ENCODE measurements at places on chromosomes 13 and 19.

DNA sequence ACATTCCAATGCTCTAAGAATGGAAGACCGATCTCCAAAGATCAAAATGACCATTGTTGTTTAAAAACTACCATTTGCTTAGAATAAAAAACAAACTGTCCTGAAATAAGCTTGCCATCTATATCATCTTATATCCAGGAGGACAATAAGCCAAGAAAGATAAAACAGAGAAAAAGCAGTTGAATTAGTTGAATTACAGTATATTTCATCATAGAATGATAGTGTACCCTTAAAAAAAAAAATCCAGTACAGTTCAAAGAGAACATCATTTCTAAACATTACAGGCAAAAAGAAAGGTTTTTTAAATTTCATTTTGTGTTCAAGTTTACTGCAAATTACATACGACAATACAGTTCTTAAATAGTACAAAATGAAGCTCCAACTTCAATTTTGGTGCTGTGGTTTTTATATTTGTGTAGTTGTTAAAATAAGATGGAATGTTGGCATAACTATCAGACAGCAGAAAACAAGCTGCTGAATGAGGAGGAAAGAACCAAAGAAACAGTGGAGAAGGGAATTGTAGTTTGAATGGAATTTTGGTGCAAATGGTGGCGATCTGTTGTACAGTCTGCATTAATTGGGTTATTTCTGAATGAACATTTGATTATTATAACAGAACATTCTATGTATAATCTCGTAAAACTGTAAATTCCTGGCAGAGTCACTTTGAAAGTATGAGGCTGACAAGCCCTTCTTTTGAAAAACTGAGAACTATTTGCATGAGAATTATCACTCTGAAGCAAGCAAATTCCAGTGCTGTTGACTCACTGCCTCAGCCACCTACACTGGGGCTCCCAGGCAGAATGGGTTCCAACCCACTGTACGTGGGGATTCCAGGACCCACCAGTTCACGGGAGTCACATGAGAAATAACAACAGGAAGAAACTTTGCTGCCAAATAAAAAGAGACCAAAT is 37.7 kb downstream of the LHFPL6 start:
- peak; percentile 91 for DNase-seq

DNA sequence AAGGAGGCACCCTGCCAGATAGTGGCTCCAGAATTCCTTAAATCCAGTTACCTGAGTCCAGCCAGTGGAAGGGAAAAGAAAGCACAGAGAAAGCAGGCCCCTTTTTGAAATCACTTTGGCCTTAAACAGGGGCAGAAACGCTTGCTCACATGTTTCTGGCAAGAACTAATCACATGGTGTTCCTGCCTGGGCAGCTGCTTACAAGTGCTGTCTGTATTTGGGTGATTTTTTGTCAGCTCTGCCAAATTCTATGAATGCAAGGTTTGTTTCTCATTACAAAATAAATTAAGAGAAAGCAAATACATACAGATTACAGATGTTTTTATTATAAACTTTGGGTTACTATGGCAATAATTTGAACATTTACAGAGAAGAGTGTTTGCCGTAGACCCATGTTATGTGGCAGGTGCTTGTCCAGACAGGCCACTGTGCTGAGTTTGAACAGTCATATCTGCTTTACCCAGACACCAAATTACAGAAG is 1237.8 kb downstream of the SLITRK5 start:
- no peak for DNase-seq

DNA sequence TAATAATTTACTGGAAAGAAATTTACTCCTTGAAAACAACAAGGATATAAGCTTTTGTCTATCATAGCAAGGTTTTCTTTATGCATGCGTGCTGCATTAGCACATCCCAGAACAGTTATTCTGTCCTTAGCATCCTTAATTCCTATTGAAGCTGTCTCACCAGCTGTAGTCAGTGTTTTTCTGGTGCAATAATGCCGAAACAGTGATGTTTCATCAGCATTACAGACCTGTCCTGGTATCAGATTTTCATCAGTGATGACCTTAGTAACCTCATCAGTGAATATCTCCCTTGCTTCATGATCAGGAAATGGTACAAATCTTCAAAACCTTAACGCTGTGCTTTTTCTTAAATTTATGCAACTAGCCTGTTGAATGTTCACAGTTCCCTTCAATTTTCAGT is 264.7 kb upstream of the STARD13 start:
- no peak for DNase-seq

DNA sequence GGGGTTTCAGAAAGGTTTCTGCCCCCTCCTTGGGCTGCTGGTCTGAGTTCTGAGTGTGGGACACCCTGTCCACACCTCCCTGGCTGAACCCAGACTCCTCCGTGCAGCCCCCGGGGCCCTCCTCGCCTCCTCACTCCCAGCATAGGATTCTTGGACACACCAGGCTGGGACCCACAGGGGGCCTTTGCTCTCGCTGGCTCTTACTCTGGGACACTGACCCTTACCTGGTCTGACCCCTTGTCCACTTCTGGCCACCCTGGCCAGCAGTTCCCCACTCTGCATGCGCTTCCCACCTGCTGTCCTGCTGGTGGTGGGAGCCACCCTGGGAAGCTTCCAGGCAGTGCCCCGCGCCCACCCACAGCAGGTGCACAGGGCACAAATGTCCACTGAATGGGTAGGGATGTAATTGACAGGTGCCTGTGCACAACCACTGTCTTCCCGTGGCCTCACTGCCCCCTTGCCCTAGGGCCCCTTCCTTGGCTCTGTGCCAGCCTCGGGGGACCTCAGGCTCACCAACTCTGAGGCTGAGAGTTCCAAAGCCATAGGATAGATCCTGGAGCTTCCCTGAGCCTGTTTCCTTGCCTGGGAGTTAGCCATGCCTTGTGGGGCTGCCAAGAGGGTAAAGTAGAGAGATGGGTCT is 7.0 kb upstream of the SLC25A42 start:
- no peak for DNase-seq

- DNase-seq, result no peak
Observed at GRCh38 chr13:40758811-40759210, 12.2 kb downstream of the MRPS31 start.

- peak; percentile 4 for DNase-seq
Observed at GRCh38 chr19:50556282-50557008, 11.8 kb downstream of the LRRC4B start.

DNA sequence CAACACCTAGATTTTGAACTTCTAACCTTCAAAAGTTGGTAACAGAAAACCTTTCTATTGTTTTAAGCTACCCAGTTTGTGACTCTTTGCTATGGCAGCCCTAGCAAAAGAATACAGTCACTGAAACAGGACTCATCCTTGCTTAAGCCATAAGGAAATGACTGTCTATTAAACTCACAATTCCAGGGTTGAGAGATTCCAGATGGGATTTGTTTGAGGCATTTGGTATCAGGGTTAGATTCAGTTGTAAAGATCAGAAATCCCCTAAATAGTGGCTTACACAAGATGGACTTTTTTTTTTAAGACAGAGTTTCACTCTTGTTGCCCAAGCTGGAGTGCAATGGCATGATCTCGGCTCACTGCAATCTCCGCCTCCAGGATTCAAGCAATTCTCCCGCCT is 41.1 kb upstream of the RGCC start:
- DNase-seq, result peak; percentile 21

- no peak for DNase-seq
Observed at GRCh38 chr13:71935166-71935840, 68.3 kb upstream of the DACH1 start.

- DNase-seq, result no peak
Observed at GRCh38 chr19:10819124-10820060, 16.6 kb downstream of the TMED1 start.

DNA sequence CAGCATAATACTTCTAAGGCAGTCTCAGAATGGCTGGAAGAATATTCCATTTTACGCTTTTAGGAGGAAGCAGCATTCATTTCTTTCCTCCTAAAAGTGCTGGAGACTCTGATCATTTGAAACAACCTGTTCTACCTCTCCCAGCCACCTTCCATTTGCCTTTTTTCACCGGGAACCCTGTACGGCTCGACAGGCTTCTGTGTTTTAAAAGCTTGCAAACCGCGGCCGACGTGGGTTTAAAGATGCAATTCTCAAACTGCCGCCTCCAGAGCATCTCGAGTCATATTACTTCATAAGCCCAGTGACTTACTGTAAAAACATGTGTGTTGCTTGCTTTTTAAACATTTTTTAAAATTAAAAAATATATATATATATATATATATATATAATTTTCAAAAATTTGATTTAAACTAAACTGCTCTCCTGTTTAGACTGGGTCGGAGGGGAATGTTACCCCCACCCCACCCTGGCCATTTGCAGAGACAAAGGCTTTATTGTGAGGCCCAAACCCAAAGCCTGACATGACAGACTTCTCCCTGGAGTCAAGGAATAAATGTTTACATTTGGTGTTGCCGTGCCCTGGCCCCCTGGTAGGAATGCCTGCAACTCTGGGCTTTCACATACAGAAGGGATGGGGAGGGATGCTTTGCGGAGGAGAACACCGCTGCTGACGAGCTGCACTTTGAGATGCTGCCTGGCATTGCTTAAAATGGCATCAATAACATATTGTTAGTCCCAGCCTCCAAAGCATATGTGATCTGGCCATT is 30.4 kb downstream of the ZNF536 start:
- DNase-seq, result no peak

DNA sequence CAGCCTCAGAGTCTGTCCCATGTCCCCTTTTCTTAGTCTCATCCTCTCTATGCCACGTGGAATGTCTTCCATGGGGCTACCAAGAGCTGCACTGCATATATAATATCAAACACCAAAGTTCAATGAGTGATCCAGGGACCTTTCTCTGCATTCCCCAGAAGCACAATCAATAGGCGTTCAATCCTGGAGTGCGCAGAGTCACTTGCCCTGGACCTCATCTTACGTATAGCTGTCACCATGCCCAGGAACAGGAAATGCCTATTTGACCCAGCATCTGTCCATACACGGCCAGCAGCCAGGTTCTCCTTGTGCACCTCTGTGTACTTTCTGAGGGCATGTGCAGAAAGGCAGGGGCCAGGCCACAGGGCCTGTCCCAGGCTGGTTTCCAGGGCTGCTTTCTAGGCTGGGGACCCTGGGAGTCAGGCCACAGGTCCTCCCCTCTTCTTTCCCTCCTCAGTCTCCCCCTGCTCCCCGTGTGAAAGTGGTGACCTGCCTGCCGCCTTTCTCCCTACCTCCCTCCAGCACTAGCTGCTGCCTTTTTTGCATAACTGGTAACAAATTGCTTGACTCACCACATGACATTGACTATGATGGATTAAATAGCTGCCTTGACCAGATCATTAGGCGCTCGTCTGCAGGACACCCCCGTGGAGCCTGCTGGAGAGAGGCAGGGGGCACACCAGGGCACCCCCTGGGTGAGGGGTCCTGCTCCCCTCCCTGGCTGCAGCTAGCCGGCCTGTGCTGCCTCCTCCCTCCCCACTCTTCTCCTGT is 222.0 kb downstream of the ZNF536 start:
- no peak for DNase-seq

DNA sequence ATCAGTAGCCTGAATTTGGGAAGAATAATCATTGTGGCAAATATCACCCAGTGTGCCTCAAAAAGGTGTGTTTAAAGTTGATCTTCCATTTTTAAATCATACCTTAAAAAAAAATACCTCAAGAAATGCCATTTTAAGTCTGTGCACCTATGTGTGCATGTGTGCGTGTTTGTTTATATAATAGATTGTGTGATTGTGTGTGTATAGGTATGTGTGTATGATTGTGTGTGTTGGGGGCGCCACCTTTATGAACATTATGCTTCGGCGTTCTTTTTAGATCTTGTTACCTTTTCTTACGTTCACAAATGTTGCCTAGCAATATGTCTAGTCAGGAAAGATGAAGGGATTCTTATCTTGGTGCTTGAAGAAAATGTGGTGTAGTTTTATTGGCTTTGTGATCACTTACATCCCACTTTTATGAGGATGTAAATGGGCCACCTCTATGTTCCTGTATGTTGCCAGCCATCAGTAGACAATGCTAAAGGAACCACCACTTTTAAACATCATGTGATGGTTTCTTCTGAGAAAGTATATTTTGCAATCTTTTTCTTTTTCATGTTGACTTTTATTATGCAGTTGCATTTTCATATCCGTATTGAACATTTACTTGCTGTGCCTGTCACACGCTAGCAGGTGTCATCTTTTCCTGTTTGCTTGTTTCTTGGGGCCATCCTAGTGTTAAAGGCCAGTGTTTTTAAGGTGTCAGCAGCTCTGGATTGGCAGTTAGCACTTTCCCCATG is 2.2 kb upstream of the IRS2 start:
- DNase-seq, result no peak
